ENCODE measurements at places on chromosomes 12 and 14.
A peak's percentile ranks its signal among the peaks of the same experiment; 100 is the strongest.

- no peak for DNase-seq
Observed at GRCh38 chr14:74476607-74477006, 16.5 kb downstream of the NPC2 start.

- DNase-seq = no peak
Observed at GRCh38 chr14:21229821-21230220, 39.4 kb downstream of the HNRNPC start.

GRCh38 chr14:47269756-47270492, 405.5 kb downstream of the MDGA2 start:
- DNase-seq = no peak

DNA sequence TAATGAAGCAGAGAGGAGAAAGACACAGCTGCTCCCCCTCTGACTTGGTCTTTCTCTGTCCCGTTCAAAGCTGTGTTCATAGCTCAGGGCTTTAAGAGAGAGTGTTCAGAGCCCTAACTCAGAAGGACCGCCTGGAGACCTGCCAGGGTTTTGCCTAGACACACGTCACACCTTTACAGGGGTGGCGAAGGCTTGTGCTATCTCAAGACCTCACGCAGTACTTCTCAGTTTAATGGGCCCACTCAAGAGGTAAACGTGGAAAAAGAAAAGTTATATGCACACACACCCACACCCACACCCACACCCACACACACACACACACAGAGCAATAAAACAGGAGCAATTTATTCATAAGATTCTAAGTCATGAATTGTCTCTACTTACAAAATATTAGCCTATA, 374.3 kb downstream of the C12orf75 start:
- DNase-seq = no peak

- no peak for DNase-seq
Observed at GRCh38 chr14:85947461-85948139, 417.7 kb downstream of the FLRT2 start.

DNA sequence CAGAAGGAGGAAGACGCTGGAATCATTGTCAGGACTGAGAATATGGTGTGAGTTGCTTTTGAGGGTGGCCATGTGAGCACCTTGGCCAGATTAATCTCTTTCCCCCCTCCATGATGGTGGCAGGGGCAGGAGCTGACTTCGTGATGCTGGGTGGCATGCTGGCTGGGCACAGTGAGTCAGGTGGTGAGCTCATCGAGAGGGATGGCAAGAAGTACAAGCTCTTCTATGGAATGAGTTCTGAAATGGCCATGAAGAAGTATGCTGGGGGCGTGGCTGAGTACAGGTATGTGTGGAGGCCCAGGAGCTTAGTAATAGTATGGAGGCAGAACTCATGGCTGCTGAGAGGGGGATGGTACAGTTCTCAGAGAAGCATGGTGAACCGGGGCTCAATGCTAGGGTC, 4.3 kb downstream of the TINF2 start:
- DNase-seq = no peak

GRCh38 chr12:31316891-31317290, 9.1 kb downstream of the SINHCAF start:
- no peak for DNase-seq

DNA sequence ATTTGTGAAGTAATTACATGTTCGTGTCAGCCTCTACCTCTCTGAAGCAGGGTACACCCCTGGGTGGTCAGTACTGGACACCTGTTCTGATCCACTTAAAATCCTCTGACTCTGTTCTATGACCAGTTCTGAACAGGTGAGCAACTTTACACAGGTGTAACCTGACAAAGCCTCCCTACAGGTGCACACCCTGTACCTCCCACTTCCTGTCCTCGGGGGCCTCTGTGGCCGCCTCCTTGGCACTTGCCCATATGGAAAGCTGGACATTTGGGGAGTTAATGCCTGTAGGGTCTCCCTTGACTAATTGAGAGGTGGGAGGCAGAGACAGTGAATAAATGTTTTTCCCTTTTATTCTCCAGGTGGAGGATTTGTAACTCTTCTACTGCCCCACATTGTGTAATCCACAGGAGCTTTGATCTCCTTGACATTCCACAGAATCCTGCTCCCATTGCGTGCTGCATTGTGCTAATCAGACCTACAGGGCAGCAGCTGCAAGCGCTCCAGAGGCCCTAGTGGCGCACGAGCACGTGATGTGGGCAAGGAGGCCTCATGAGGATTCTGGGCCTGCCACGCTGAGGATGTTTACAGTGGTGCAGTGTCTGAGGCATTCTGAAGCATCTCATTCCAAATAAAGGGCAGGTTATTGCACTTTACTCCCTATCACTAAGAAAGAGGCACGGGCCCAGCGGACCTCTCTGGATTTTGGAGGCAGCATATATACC, 45.8 kb upstream of the BATF start:
- DNase-seq = no peak

GRCh38 chr12:7108003-7108795, 815 bp downstream of the C1RL start:
- peak; percentile 90 for DNase-seq

DNA sequence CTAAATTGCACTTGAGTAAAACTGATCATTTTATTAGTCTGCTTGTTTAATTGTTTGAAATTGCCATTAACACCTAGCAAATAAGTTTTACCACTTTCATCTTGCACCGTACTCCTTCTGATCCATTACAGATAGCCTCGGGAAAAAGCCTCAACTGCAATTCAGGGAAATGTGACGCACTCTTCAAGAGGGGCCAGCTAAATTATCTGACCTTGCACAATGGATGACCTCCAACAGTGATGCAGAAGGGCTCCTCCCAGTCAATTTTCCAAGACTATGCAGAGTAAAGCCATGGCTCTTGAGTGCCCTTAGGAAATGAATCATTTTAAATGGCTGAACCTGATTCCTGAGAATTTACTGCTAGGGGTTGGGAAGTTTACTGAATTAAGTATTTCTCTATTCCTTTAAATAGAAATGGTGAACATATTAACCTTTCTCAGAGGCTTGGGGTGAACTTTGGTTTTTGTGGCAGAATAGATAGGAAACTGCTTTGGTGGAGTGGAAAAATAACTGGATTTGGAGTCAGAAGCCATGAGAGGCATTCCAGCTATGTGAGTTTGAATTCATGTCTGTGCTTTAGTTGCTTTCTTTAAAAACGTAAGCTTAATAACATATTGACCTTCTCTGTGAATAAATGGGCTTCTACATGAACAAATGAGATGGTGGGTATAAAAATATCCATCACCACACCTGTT, 64.8 kb upstream of the OVCH1 start:
- DNase-seq = no peak

DNA sequence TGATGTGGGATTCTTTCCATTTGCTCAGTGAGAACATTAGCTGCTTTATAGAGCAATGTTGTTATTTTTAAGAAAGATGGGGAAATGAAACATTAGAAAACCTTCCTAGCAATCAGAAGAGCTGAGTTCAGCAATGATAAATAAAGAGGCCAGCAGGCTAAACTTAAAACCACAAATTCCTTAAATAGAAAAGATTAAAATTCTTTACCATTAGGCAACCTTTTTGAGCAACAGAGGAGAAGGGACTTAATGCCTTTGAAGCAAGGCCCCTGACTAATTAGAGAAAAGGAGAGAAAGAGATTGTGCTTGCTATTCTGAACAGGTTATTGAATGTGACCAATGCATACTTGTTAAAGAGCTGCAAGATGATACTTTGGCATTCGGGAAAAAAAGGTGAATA, 160.8 kb upstream of the LMO3 start:
- no peak for DNase-seq

DNA sequence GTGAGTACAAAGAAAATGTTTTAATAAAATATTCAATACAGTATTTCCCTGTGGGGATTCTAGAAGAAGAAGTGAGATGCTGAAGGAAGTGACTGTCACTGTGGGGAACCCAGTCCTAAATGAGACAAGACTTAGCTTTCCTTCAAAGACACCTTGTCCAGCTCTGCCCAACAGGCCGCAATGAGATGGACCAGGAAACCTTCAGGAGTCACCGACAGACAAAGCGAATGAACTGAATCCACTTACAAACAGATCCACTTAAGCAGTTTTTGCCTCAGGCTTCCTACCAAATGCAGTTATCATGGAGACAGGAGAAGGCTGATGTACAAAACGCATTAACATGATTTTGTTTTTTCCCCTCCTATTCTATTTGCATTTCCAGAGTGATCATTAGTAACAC, 9.6 kb downstream of the KCNJ8 start:
- DNase-seq = no peak

DNA sequence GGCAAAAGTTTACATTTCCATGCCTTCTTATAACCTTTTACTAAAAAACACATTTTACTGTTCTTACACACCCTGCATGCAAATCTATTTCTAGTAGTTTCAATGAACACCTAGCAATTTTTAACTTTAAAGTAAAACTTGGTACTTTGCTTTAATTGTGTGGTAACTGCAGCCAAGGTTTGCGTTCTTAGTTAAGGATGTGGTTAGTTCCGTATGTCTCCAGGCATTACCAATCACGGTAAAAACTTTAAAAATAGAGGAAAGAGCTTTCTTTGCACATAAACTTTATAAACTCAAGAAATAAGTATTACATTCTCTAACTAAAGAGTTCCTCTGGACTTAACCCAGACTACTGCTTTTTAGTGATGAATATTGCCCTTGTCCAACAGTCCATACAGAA, 795.2 kb downstream of the SLC16A7 start:
- no peak for DNase-seq

GRCh38 chr14:93078870-93079269, 36.9 kb downstream of the ITPK1 start:
- DNase-seq = no peak

GRCh38 chr12:6765634-6766581, at the start of gene PTMS:
TSS of gene PTMS (plus strand) at chr12:6766363. CDS start at chr12:6766706, 343 bp downstream.
- DNase-seq = no peak

DNA sequence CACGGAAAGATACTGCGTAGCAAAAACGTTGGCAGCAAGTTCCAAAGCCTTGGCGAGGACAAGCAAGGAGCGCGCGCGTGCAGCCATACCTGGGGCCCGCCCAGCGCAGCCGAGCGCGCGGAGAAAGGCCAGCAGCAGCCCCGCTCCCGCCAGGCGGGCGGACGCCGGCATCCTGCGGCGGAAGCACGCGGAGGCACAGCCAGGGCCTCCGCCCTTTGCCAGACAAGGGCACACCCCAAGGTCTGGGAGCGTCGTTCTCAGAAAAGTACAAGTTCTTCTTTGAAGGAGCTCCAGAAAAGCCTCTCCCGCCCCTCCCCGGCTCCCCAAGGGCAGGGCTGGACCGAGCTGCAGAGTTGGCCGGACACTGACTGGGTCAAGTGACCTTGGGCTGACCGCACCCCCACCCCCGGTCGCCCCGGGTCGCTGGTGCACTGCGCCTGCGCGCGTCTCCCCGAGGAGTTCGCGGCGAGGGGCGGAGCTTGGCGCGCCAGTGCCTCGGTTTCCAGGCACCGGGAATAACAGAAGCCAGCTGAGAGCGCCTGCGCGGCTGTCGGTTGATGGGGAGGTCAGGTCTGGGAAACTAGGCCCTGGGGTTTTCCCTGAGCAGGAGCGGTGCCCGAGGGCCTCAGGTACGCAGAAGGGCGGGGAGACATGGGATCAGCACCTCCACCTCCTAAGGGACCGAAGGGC, at the start of gene ZC2HC1C:
Gene ZC2HC1C (plus strand): TSS at position 521 of the 690 bp plus-strand sequence. CDS start 933 bp downstream, outside the sequence.
- DNase-seq = peak; percentile 56

- no peak for DNase-seq
Observed at GRCh38 chr12:20604408-20605067, 90.6 kb upstream of the SLCO1C1 start.

- peak; percentile 87 for DNase-seq
Observed at GRCh38 chr12:47080725-47081502, 1.2 kb upstream of the AMIGO2 start.

DNA sequence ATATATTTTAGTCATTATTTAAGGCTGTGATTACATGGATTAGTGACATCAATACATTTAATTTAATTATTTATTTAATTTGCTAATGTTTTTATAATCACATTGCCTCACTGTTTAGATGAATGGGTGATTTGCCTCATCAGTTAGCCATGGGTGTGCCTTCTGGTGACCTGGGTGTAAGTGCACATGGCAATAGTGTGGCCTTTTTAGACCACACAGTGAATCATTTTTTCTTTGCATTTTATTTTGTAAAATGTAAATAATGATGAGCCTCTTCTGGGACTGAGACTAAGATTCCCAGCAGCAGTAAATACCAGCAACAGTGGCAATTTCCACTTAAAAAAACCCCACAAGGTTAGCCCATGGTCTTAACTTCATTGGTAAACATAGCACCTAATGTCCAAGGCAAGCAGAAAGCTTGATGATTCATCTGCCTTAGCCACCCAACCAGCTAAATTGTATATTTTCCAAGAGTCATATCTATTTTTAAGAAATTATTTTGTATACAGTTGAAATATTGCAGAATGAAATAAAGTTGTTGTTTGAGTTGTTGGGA, 235.9 kb upstream of the NOVA1 start:
- DNase-seq = no peak

DNA sequence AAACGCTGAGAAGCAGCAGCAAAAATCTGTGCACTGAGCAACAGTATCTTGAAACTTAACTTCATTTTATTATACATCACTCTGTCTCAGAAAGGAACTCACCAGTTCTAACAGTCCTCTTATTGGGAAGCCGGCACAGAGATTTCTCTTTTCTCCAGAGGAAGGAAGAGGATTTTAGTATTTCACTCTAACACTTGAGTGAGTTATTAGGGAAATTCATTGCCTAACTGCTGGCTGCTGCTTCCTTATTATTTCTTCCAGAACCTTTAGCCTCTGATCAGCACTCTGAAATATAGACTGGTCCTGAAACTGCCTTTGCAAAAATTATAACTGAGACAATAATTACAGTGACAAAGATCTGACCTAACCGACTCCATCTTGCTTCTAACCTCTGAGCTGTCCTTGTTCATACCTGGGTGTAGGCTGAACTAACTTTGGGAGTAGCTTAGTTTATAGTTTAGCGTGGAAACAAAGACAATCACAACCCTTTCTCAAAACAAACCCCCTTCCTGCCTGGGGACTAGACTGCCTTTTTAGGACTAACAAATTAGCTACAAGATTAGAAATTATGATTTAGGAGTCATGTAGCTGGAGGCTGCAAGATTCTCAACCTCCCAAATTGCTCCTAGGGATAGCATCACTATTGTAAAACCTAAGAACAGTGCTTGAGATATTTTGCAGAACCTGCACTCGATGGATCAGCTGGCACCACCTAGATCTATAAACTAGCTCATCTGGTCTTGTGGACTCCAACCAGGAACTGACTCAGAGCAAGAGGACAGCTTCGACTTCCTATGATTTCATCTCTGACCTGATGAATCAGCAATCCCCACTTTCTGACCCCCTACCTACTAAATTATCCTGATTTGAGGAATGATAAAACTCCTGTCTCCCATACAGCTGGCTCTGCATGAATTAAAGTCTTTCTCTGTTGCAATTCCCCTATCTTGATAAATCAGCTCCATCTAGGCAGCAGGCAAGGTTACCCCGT, 117.5 kb downstream of the DYRK2 start:
- no peak for DNase-seq

Data from activated CD8-positive, alpha-beta T cell treated with anti-CD3 and anti-CD28 coated beads for 36 hours (primary cell).